ENCODE measurements at places on chromosomes 7 and 10.
A peak's percentile ranks its signal among the peaks of the same experiment; 100 is the strongest.

DNA sequence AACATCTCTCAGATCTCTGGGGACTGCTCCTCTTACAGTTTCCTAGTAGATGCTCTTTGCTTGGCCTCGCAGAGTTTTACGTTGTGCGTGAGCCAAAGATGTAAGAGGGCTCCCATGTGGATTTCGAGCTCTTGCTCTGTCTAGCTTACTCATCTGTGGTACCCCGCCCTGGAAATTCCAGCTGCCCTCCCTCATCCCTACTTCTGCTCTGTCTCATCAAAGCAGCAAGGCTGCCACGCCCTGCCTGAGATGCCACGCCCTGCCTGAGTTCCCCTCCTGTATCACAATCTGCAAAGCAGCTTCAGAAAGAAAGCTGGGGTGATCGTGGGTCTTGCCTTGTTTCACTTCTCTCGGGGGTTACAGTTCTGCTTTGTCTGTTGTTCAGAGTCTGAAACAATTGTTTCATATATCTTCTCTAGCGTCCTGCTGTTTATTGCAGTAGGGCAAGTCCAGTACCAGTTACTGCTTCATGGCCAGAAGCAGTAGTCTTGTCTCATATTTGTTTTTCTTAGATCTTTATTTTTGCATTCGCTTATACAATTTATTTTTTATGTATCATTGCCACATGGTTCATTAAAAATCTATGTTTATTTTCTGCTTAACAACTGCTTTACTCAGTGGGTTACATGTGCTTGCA is 36.1 kb upstream of the CCNY start:
- H3K4me1 ChIP-seq: no peaks in the 10 kb centered on the region
- no peak overlapping the region for H3K4me3 ChIP-seq
- H3K27me3 ChIP-seq: peaks cover 3% of the 10 kb centered on the region

- peak overlapping the region; percentile 61 for H3K27ac ChIP-seq
- peaks cover 2% of the 10 kb centered on the region for H3K4me1 ChIP-seq
- no peaks in the 10 kb centered on the region for H3K36me3 ChIP-seq
- H3K27me3 ChIP-seq: peaks cover 3% of the 10 kb centered on the region
- no peak for DNase-seq
- peak overlapping the region; percentile 64 for H3K4me3 ChIP-seq
These were observed 275.3 kb downstream of the DNAJB6 start for GRCh38 chr7:157612009-157612663.

DNA sequence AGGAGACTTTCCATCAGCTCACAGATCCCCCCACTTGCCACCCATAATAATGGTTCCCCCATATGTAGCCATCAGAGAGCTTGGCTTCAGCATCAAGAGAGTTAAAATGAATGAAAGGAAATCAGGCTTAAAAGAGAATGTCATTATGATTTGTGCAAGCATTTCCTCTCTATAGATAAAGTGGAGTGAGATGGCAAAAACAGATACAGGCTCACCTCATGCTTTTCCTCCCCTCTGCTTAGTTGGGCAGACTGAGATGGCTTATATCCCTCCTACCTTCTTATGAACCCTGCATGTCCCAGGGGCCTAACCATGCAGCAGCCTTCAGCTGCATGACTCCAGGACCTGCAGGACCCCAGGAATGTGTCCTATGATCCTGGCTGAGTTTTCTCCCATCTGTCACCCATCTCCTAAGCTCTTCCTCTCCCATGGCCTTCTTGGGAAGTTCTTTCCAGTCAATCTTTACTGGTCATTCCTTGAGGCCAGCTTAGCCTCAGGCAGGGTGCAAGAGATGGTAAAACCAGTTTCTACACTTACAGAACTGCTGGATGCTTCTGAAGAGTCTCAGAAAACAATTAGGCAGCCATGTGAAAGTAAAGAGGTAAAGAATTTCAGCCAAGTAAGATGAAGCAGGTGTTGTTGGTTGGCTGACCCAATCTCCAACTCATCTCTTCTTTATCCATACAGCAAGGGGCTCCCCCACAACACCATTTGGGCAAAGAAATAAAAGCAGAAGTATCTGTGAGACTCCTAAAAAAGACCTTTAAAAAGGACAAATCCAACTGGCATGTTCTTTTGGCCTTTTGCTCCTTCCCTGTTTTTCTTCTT is 159.7 kb downstream of the RTKN2 start:
- H3K36me3 ChIP-seq: no peaks in the 10 kb centered on the region
- H3K4me1 ChIP-seq: peaks cover 19% of the 10 kb centered on the region
- H3K27ac ChIP-seq: no peak overlapping the region

- DNase-seq: no peak
- H3K4me3 ChIP-seq: no peak overlapping the region
- no peaks in the 10 kb centered on the region for H3K36me3 ChIP-seq
These were observed 46.7 kb downstream of the CAMK1D start for GRCh38 chr10:12396093-12396492.

DNA sequence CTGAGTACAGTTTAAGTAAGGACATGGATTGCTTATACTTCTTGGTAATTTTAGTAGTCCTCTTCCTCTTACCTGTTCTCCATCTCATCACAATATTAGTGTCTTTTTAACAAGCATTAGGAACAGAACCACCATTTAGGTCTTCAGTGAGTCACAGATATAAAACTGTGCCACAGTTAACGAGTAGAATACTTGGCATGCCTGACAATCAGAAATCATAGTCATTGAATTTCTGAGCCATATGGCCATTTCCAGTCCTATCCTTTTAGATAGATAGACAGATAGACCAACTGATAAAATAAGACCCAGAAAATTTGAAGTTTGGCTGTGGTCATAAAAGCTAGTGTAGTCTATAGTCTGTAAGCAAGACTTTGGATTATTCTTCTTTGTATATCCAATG is 71.1 kb downstream of the GBF1 start:
- no peaks in the 10 kb centered on the region for H3K27me3 ChIP-seq
- no peak for DNase-seq
- H3K27ac ChIP-seq: no peak overlapping the region

- H3K27me3 ChIP-seq: no peaks in the 10 kb centered on the region
- no peaks in the 10 kb centered on the region for H3K36me3 ChIP-seq
- no peaks in the 10 kb centered on the region for H3K4me1 ChIP-seq
- DNase-seq: no peak
These were observed 757.1 kb downstream of the SORCS3 start for GRCh38 chr10:105398202-105398601.

GRCh38 chr10:91006752-91007346 is 86.0 kb upstream of the ANKRD1 start:
- H3K36me3 ChIP-seq: no peaks in the 10 kb centered on the region
- H3K27ac ChIP-seq: peak overlapping the region; percentile 25
- peaks cover 6% of the 10 kb centered on the region for H3K4me1 ChIP-seq

DNA sequence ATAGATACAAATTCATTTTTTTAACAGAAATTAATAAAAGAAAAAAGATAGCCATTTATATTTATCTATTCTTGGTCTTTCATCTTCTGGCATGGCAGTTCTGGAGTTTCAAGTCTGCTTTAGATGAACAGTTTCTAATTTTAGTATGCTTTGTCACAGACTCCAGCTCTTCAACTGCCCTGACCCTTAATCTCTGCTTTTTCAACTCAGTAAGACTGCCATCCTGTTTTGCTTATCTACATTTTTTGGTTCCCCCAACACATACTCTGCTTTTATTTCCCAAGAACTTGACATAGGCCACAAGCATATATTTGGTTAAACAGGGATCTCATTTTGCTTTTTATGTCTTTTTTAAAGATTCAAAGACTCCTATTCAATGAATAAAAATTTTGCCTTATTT is 309.3 kb upstream of the KCND2 start:
- DNase-seq: no peak
- no peak overlapping the region for H3K27ac ChIP-seq
- H3K4me3 ChIP-seq: no peak overlapping the region
- no peaks in the 10 kb centered on the region for H3K4me1 ChIP-seq
- no peaks in the 10 kb centered on the region for H3K36me3 ChIP-seq

DNA sequence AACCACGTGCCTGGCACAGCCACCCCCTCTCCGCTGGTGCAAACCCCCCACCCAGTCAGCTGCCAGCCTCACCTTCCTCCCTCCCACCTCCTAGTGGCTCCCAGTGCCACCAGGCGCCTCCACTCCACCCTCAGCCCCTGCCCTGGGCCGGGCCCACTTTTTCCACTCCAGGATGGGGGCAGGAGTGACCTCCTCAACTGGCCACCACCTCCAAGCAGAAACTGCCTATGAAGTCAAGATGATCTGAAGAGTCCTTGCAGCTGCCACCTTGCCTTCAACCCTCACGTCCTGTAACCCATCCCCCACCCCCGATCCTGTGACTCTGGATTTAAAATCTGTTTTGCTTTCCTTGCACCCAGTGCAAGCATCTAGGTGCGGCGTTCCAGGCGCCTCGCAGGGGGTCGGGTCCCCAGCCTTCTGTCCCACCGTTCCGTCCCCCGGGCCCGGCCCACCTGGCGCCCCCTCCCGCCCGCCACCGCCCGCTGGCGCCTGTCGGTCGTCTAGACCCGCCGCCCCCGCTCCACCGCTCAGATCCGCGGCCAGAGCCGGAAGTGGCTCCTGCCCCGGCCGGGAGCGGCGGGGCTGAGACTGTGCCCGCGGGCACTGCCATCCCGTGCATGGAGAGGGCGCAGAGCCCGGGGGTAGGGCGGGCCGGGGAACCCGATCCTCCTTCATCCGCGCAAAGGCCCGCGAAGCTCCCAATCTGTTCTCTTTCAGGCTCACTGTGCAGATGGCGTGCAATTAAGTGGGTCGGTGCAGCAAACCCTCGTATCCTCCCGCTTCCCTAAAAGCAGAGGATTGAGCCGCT is 51.2 kb upstream of the GTF2I start:
- H3K36me3 ChIP-seq: no peaks in the 10 kb centered on the region
- peak overlapping the region; percentile 44 for H3K4me3 ChIP-seq
- peaks cover 12% of the 10 kb centered on the region for H3K4me1 ChIP-seq
- peak; percentile 11 for DNase-seq
- H3K27me3 ChIP-seq: no peaks in the 10 kb centered on the region

DNA sequence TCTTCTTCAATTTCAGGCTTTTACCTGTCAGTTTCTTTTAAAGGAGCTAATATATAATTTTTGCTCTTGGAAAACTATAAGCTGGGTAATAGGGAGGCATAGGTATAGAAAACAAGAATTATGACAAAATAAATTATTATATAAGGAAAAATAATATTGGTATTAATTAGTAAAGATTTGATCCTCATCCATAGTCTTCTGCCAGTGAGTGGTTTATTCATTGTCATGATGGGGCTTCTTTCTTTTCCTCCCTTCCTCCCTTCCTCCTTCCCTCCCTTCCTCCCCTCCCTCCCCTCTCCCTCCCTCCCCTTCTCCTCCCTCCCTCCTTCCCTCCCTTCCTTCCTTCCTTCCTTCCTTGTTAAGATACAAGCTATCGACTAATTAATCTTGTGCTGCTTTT is 698.6 kb downstream of the SORCS3 start:
- no peaks in the 10 kb centered on the region for H3K4me1 ChIP-seq
- DNase-seq: no peak
- no peak overlapping the region for H3K27ac ChIP-seq
- H3K27me3 ChIP-seq: no peaks in the 10 kb centered on the region
- H3K36me3 ChIP-seq: no peaks in the 10 kb centered on the region
- no peak overlapping the region for H3K4me3 ChIP-seq

- no peak overlapping the region for H3K4me3 ChIP-seq
- no peaks in the 10 kb centered on the region for H3K27me3 ChIP-seq
- no peaks in the 10 kb centered on the region for H3K36me3 ChIP-seq
- DNase-seq: no peak
These were observed 99.5 kb downstream of the SFMBT2 start for GRCh38 chr10:7311218-7311849.

DNA sequence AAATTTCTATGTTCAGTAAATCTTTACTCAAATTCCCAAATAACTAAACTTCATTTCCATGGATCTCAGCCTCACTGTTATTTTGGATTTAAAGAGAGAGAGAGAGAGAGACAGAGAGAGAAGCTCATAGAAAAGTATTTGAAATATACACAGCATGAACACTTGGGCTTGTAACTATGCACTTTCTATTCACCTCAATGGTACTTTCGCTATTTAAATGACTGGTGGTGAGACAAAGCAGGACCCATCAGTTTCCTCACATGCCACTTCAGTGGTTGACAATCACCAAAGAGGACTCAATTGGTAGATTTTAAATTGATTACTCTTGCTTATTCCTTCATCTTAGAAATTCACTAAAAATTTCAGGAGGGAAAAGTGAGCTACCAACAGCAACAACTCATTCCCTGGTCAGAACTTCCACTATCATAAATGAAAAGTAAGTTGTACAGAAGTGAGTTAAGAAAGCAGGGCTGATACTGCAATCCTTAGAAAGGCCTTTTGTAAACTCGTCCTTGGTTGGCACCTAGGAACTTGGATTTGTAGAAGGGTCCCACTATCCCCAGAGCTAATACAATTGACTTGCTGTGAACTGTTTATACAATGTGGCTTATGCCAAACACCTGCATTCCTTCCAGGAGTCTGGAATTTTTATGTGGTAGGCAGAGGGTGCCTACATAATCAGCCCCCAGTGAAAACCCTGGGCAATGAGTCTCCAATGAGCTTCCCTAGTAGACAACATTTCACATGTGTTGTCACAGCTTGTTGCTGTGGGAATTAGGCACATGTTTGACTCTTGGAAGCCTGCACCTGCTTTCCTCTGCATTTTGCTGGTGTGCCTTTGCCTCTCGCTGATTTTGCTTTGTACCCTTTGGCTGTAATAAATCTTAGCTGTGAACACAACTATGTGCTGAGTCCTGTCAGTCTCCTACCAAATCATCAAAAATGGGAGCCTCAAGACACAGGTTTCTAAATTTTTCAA is 10.8 kb downstream of the ERLIN1 start:
- H3K4me3 ChIP-seq: no peak overlapping the region
- H3K27ac ChIP-seq: no peak overlapping the region
- H3K27me3 ChIP-seq: no peaks in the 10 kb centered on the region
- no peak for DNase-seq
- no peaks in the 10 kb centered on the region for H3K4me1 ChIP-seq
- H3K36me3 ChIP-seq: peaks cover 50% of the 10 kb centered on the region

- no peaks in the 10 kb centered on the region for H3K4me1 ChIP-seq
- DNase-seq: no peak
- H3K27ac ChIP-seq: no peak overlapping the region
- no peak overlapping the region for H3K4me3 ChIP-seq
- no peaks in the 10 kb centered on the region for H3K27me3 ChIP-seq
- H3K36me3 ChIP-seq: no peaks in the 10 kb centered on the region
These were observed 151.3 kb downstream of the LRRN3 start for GRCh38 chr7:111242141-111242755.

GRCh38 chr7:72446591-72447462 is 34.7 kb upstream of the CALN1 start:
- H3K27ac ChIP-seq: no peak overlapping the region
- no peaks in the 10 kb centered on the region for H3K36me3 ChIP-seq
- no peak for DNase-seq
- peaks cover 15% of the 10 kb centered on the region for H3K27me3 ChIP-seq

DNA sequence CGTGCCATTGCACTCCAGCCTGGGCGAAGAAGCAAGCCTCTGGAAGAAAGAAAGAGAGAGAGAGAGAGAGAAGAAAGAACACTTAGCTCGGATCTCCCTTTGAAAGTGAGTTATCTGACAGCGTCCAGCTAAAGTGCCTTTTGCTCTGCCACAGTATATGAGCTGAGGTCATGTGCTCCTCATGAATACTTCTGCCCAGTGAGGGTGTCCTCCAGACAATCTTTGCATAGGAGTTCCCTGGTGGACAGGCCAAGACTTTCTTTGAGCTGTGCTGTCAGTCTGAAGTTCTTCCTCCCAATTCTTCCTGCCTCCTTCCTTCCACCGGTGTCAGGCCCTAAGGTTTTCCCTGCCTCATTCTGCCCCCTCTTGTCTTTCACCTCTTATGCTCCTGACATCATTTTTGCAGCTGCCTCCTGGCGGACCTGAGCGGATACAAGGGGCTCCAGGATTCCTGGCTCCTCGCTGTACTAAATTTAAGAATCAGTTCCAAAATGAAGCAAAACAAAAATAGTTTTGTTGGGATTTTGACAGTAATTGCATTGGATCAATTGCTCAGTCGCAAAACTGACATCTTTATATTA is 31.9 kb downstream of the XRCC2 start:
- no peaks in the 10 kb centered on the region for H3K27me3 ChIP-seq
- H3K36me3 ChIP-seq: no peaks in the 10 kb centered on the region
- no peaks in the 10 kb centered on the region for H3K4me1 ChIP-seq
- H3K27ac ChIP-seq: no peak overlapping the region
- H3K4me3 ChIP-seq: no peak overlapping the region
- no peak for DNase-seq
